Esophagus muscularis mucosa (tissue), 4 donors: ENCODE measurements at places on chromosomes 16 and 17.

- H3K27me3 ChIP-seq: no peaks in the 10 kb centered on the region
- H3K27ac ChIP-seq: no peak overlapping the region
- no peaks in the 10 kb centered on the region for H3K4me1 ChIP-seq
- no peak for DNase-seq
- no peak overlapping the region for H3K4me3 ChIP-seq
These were observed 34.2 kb downstream of the ITGAE start for GRCh38 chr17:3766779-3767178.

GRCh38 chr17:29240968-29241963, 5.4 kb upstream of the CRYBA1 start:
- no peak overlapping the region for H3K4me3 ChIP-seq
- DNase-seq: peak; percentile 90
- no peaks in the 10 kb centered on the region for H3K36me3 ChIP-seq
- no peak overlapping the region for H3K27ac ChIP-seq
- no peaks in the 10 kb centered on the region for H3K27me3 ChIP-seq

GRCh38 chr16:69496896-69497295, 68.9 kb upstream of the NFAT5 start:
- H3K36me3 ChIP-seq: no peaks in the 10 kb centered on the region
- no peaks in the 10 kb centered on the region for H3K4me1 ChIP-seq
- no peak overlapping the region for H3K4me3 ChIP-seq

DNA sequence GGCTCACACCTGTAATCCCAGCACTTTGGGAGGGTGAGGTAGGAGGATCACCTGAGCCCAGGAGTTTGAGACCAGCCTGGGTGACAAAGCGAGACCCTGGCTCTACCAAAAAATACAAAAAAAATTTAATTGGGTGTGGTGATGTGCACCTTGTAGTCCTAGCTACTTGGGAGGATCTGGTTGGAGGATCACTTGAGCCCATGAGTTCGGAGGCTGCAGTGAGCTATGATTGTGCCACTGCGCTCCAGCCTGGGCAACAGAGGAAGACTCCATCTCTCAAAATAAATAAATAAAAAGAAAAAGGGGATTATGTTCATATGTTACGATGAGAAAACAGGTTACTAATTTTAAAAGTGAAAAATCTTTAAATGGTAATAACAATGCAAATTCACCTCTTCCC, 996 bp downstream of the MLKL start:
- H3K27me3 ChIP-seq: no peaks in the 10 kb centered on the region
- H3K36me3 ChIP-seq: peaks cover 5% of the 10 kb centered on the region
- H3K4me3 ChIP-seq: peak overlapping the region; percentile 79
- peaks cover 31% of the 10 kb centered on the region for H3K4me1 ChIP-seq

DNA sequence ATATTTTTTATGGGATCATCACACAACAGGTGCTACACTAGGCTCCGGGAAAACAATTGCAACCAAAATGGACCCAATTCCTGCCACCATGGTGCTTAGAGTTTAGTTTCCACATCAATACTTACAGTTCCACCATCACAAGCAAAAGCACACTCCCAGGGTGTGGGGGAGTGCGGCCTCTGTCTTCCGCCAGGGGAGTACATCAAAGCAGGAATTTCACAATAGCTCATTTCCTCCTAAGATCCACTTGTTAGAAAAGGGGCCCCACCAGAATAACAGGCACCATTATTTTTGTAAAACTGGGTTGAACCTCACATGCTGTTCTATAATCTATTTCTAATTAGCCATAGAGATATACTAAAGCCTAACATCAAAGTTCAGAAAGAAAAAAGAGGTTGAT, 44.3 kb upstream of the PSMD7 start:
- no peaks in the 10 kb centered on the region for H3K27me3 ChIP-seq
- H3K36me3 ChIP-seq: no peaks in the 10 kb centered on the region
- no peak overlapping the region for H3K27ac ChIP-seq
- no peaks in the 10 kb centered on the region for H3K4me1 ChIP-seq
- DNase-seq: no peak

GRCh38 chr17:57687642-57688041, 57.5 kb downstream of the CCDC182 start:
- H3K27ac ChIP-seq: no peak overlapping the region
- no peaks in the 10 kb centered on the region for H3K4me1 ChIP-seq
- H3K36me3 ChIP-seq: no peaks in the 10 kb centered on the region
- H3K27me3 ChIP-seq: no peaks in the 10 kb centered on the region
- no peak for DNase-seq
- H3K4me3 ChIP-seq: no peak overlapping the region

DNA sequence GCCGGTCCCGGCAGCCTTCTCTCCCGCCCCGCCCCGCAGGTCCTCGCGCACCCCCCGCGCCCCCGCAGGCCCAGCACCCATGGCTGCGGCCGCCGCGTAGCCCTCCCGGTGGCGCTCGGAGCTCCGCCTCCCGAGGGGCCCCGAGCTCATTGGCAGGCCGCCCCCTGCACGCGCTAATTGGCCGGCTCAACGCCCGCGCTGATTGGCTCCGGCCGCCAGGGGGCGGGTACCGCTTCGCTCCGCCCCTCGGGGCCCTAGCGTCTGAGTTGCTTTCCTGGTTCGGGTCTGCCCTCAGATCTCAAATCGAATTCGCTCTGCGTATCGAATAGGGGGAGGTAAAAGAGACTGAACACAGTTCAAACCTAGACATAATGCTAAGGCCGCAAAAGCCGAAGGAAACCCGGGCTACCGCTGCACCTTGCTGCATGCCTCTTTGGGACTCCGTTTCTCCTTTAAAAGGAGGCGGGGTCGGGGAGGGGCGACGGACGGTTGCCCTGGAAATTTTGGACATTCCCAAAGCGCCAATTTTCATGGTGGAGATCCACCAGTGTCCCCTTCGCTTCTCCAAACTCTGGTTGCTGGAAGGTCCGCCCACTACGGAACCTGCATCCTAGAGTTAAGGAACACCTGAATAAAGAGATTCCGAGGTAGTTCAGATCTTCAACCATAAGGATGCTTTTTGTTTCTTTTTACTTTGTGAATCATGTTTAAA, at the start of gene DEXI:
Gene DEXI, minus strand, starts transcription at position 117 of the 712 bp plus-strand sequence. CDS start 463 bp downstream, outside the sequence.
- no peaks in the 10 kb centered on the region for H3K27me3 ChIP-seq
- H3K36me3 ChIP-seq: no peaks in the 10 kb centered on the region
- DNase-seq: peak; percentile 97
- peak within 1 kb of the TSS; percentile 78 for H3K4me3 ChIP-seq

DNA sequence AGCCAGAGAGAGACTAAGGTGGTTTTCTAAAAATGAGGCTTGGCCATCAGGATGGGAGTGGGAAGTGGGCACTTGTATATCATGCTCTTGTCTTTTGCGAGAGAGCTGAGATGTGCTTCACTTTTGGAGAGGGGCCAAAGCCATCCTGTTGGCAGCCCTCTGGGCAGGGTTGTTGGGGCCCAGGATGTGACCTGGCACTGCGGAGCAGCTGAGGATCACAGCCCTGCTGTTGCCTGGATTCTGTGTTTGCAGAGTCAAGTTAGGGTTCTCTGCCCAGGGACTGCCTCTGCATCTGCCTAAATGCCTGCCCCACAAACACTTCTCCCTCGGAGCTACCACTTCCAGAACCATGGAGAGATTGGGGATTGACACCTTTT, 71.2 kb downstream of the PLD6 start:
- H3K27ac ChIP-seq: no peak overlapping the region
- peaks cover 94% of the 10 kb centered on the region for H3K36me3 ChIP-seq
- H3K27me3 ChIP-seq: no peaks in the 10 kb centered on the region

GRCh38 chr16:17555176-17555575, 84.4 kb upstream of the XYLT1 start:
- no peaks in the 10 kb centered on the region for H3K27me3 ChIP-seq
- H3K36me3 ChIP-seq: no peaks in the 10 kb centered on the region
- H3K27ac ChIP-seq: no peak overlapping the region
- no peak overlapping the region for H3K4me3 ChIP-seq
- DNase-seq: no peak
- no peaks in the 10 kb centered on the region for H3K4me1 ChIP-seq

DNA sequence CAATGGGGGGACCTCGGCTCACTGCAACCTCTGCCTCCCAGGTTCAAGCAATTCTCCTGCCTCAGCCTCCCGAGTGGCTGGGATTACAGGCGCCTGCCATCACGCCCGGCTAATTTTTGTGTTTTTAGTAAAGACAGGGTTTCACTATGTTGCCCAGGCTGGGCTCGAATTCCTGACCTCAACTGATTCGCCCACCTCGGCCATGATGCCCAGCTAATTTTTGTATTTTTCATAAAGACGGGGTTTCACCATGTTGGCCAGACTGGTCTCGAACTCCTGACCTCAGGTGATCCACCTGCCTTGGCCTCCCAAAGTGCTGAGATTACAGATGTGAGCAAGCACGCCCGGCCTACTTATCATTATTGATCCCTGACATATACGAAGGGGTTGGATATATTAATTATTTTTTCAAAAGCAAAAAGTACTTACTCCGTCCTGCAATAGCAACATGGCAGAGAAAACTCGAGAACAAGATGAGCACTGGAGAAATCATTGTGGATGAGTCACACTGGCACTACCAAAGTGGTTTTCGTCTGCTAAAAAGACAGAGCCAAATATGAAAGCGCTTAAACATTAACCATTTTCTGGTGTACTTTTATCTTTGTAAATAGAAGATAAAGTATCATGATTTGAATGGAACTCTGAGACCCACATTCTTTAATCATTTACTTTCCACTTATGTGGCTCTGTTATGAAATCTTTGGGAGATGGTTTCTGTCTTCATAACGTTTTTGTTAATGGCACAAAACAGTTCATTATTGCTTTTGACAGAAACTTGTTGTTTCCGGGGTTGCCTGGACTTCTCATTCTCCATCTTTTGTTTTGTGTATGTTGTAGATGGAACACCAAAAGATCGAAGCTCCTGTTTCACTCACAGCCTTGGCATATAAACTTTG, at the start of gene APOH:
Gene APOH, minus strand, starts transcription at position 529 of the 896 bp plus-strand sequence. Its CDS starts 36 bp downstream, at position 493.
- no peak within 1 kb of the TSS for H3K27ac ChIP-seq
- no peaks in the 10 kb centered on the region for H3K27me3 ChIP-seq
- no peaks in the 10 kb centered on the region for H3K4me1 ChIP-seq
- no peak for DNase-seq
- H3K4me3 ChIP-seq: no peak within 1 kb of the TSS
- H3K36me3 ChIP-seq: no peaks in the 10 kb centered on the region

GRCh38 chr16:68246121-68246520, 948 bp downstream of the PLA2G15 start:
- H3K4me1 ChIP-seq: peaks cover 34% of the 10 kb centered on the region
- H3K36me3 ChIP-seq: peaks cover 23% of the 10 kb centered on the region
- H3K4me3 ChIP-seq: peak overlapping the region; percentile 90
- DNase-seq: no peak
- H3K27ac ChIP-seq: no peak overlapping the region

GRCh38 chr17:63476854-63477479, at the start of gene ACE:
ACE (plus strand) TSS chr17:63477061; CDS start chr17:63477095, 34 bp downstream.
- peak within 1 kb of the TSS; percentile 60 for H3K4me3 ChIP-seq
- peaks cover 39% of the 10 kb centered on the region for H3K4me1 ChIP-seq
- H3K36me3 ChIP-seq: no peaks in the 10 kb centered on the region
- DNase-seq: no peak
- H3K27ac ChIP-seq: peak within 1 kb of the TSS; percentile 41

DNA sequence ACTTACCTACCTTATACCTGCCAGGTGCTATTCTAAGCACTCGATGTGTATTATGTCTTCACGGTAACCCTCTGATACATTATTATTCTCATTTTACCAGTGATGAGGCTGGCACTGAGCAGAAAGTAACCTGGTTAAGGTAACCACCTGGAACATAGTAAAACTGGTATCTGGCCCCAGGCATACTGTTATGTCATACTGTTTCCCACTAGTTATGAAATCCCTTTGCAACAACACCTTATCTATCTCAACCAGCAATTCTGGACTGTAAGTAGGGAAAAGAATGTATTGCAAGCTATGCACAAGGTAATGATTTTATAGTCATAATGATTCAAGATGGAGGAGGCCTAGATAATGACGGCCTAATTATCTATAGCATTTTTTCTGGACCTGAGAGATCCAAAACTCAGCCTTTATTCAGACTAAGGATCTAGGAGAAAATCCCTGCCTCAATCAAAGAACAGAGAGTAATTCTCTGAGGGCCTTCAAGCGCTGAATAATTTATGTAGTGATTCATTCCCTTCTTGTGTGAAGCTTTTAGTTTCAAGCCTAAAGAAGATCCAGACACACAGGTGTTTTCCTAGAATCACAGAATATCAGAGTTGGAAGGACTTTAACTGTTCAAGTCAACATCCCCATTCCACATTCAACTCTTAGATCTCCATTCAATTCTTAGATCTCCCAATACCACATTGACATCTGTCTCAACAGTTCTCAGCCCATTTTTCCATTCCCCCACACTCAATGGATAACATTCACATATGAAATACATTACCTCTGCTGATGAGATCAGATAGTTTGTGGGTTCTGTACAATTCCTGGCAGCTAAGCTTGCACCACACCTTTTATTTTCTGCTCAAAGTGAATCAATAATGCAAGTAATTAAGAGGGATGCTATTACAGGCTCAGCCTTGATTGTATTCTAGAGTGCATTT, 14.9 kb upstream of the MMD start:
- H3K4me3 ChIP-seq: no peak overlapping the region
- H3K27me3 ChIP-seq: no peaks in the 10 kb centered on the region
- no peak for DNase-seq
- H3K27ac ChIP-seq: peak overlapping the region; percentile 46

DNA sequence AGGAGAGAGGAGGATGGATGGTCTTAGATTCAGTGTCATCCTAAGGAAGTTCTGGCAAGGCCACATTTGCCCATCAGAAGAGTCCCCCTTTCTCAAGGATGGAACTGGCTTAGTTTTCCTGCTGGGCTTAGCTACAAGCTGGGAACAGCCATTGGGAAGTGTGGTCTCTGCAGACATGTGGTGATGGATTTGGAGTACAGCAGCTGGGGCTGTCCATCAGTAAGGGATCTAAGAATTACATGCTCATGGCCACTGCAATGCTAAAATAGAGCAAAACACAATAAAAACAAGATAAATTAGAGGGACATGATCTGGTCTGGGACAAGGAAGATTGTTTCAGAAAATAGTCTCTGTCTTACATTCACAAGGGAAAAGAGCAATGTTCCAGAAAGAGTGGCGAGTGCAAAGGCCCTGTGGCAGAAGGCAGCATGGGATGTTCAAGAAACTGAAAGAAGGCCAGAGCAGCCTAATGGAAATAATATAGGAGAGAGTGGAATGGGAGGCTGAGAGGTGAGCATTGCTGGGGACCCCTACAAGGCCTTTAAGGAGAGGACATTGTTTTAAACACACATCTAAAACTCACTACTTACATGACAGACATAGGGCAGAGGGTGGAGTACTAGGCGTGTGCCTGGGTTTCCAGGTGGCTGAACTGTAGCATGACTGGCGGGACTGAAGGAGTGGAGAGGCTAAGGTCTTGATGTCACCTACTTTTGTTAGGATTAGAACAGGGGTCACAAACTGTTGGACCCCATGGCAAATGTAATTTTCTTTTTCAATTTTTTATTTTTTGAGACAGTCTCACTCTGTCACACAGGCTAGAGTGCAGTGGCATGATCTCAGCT, 17.0 kb upstream of the TOX3 start:
- no peaks in the 10 kb centered on the region for H3K27me3 ChIP-seq
- no peak overlapping the region for H3K27ac ChIP-seq
- DNase-seq: no peak
- H3K4me1 ChIP-seq: no peaks in the 10 kb centered on the region
- no peak overlapping the region for H3K4me3 ChIP-seq

GRCh38 chr16:31033709-31034492, 543 bp downstream of the STX4 start:
- peaks cover 37% of the 10 kb centered on the region for H3K36me3 ChIP-seq
- peaks cover 36% of the 10 kb centered on the region for H3K4me1 ChIP-seq
- H3K4me3 ChIP-seq: peak overlapping the region; percentile 86
- DNase-seq: peak; percentile 97
- no peaks in the 10 kb centered on the region for H3K27me3 ChIP-seq
- H3K27ac ChIP-seq: peak overlapping the region; percentile 95
